Hepatocyte (in vitro differentiated cells): ENCODE measurements at places on chromosomes 13 and 19.

DNA sequence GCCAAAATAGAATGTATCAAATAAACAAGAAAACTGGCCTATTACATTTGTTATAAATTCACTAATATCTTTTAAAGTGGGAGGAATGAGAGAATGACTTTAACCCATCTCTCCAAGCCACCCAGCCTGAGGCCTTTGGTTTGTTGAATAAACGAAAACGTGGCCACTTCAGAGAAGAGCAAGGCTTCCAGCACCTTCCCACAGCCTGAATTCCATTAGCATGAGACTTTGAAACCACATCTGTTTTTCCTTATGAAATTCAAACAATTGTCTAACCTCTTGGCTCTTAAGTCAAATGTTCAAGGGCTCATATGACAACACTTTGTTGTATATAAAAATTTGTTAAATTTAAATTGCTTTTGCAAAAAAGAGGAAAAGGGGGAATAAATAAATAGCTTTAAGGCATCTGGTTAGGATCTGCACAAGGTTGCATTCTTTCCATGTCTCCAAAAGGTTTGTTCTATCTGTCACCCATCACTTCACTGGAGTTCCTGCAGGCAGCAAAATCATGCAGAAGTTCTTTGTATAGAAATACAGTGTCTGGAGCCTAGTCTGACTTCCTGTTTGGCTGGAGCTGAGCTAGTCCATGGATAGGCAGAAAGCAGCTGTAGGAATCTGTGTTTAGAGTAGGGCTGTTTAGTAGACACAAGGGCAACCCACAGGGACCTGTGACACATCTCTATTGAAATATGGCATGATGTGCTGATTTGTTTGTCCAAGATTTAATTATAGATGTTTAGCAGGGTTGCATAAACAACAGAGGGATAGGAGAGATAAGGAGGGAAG is 502.3 kb downstream of the KCTD12 start:
- peak; percentile 70 for DNase-seq

DNA sequence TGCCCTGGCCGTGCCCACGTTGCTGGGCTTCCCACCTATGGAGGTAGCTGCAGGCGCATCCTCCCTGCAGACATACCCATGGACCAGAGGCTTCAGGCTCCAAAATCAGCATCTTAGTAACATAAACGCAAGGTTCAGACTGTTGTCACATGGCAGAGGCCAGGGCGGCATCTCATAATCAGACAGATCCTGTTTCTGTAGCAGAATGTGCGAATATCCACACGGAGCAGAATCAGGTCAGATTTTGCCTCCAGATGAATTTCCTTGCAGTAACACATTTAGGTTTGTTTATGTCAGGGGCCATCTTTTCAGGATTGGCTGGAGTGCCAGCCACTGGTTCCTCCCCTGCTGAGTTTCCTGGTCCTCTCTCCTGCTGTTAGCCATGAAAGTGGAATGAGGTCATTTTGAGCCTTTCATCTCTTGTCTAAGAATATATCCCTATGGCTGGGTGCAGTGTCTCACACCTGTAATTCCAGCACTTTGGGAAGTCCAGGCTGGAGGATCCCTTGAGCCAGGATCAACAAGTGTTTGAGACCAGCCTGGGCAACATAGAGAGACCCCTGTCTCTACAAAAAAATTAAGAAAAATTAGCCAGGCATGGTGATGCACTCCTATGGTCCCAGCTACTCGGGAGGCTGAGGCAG is 20.5 kb downstream of the SMARCA4 start:
- no peak for DNase-seq

- peak; percentile 19 for DNase-seq
Measured at GRCh38 chr13:81738364-81738763, 1397.4 kb upstream of the SPRY2 start.

GRCh38 chr19:41922585-41922984 is 5.7 kb downstream of the ERFL start:
- no peak for DNase-seq

- no peak for DNase-seq
Measured at GRCh38 chr13:91349992-91350911, 2.8 kb downstream of the MIR17HG start.

DNA sequence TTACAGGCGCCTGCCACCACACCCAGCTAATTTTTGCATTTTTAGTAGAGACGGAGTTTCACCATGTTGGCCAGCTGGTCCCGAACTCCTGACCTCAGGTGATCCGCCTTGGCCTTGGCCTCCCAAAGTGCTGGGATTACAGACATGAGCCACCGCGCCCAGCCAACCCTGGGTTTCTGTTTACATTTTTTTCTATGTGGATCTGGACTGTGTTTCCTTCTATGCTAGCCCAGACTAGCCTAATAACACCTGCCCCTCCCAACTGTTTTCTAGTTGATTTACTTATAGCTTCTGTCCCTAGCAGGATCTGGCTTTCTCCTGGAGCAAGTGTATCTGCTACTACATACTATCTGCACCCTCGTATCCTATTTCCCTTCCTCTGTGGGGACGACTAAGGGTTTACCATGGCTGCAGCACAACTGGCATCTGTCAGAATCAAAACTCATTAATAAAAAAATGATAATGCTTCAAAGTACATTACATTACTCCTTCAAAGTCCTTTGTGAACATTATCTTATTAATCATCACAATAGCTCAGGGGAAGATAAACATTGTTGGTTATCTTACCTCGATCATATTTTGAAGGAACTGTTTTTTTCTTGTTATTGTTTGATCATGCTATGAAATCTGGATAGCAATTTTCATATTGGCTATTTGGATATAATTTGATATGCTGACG is 228.3 kb downstream of the KLF5 start:
- no peak for DNase-seq

DNA sequence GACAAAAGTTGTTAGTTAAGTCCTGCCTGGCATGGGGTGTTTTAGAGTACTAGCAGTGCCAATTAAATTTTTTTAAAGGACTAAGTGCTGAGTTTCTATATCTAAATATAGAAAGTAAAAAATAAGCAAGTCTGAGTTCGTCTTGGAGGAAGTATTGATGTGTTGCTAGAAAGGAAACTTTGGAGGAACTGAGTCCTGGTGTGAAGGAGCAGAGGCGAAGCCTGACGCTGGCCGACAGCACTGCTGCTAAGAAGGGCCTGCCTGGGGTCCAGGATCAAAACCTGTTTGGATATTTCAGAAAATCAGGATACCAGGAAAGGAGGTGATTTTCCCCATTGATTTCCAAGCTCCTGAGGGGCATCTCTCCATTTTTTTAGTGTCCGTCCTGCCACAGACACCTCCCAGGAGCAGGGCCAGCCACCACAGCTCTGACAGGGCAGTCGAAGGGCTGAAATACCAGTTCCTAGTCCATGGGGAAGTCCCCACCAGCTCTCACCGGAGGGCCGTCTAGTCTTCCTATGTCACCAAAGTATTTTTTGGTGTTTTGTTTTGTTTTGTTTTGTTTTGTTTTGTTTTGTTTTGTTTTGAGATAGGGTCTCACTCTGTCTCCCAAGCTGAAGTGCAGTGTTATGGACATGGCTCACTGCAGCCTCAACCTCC is 38.2 kb upstream of the NPAS1 start:
- no peak for DNase-seq

GRCh38 chr19:12092065-12092867 is 27.7 kb downstream of the ZNF844 start:
- peak; percentile 89 for DNase-seq
